ENCODE measurements at places on chromosomes 11 and 22.

GRCh38 chr11:1740786-1741530 is 9.4 kb downstream of the IFITM10 start:
- no peak for DNase-seq

- DNase-seq = peak; percentile 28
Measured at GRCh38 chr22:31206896-31207687, 5.0 kb upstream of the LIMK2 start.

DNA sequence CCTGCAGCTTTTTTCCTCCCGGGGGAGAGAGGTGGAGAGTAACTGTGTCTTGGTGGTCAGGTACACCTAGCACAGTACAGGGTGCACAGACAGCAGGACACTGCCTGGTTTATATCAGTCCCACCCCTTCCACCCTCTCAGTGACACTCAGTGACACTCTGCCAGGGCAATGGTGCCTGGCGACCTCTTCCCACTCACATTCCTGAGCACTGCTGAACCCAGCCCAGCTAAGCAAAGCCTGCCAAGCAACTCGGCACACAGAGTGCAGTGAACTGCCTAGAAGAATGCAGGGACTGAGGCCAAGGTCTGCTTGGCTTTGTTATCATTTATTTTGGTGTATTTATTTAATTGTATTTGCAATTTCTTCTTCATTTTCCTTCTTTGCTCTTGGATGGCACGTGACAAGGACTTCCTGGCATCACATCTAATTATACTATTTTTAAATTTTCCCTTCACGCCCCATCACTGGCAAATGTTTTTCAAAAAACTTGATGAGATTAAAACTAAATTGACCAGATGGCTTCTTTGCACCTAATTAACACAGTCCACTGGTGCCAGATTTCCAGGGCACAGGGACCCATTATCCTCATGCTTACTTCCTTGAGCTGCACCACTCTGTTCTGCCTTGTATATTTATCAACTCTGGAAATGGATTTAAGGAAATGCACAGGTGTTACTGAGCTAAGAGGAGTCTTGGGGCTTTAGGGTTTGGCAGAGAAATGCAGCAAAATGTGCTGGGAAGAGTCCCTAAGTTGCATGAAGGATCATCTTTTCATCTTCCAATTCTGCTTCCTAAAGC is 205.6 kb downstream of the ADAMTS15 start:
- peak; percentile 57 for DNase-seq

GRCh38 chr11:13229136-13229535 is 48.5 kb upstream of the BMAL1 start:
- no peak for DNase-seq

- DNase-seq = no peak
Measured at GRCh38 chr22:33707581-33707980, 212.7 kb downstream of the LARGE1 start.

- DNase-seq = no peak
Measured at GRCh38 chr11:70796648-70797227, 398.4 kb downstream of the CTTN start.

- no peak for DNase-seq
Measured at GRCh38 chr22:49310354-49310753, 517.3 kb downstream of the BRD1 start.

- no peak for DNase-seq
Measured at GRCh38 chr11:14636119-14636518, 7.5 kb upstream of the PDE3B start.

- DNase-seq = no peak
Measured at GRCh38 chr11:60912223-60912850, 1.6 kb upstream of the TMEM109 start.

- DNase-seq = no peak
Measured at GRCh38 chr22:44025171-44026065, 1.3 kb downstream of the PARVB start.

DNA sequence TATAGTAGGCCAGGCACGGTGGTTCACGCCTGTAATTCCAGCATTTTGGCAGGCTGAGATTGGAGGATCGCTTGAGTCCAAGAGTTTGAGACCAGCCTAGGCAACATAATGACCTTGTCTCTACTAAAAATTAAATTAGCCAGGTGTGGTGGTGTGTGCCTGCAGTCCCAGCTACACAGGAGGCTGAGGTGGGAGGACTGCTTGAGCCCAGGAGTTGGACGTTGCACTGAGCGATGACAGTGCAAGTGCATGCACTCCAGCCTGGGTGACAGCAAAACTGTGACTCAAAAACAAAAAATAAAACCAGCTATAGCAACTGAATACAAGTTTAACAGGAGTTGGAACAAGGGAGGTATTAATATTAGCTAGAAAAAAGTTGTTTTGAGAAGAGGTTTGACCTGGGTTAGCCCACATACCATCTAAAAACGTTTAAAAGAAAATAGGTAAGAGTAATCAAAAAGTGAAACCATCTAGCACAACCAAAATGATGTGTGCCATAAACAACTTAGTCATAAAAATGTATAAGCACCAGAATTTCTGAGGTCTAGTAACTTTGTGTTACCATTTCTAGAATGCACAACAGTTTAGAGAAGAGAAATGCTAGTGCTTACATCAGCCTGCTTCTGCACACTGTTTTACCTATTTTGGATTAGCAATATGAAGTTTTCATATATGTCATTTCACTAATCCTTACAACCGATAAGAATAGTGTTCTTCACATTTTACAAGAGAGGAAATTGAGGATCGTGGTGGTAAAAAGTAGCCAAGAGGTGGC is 26.5 kb downstream of the NARS2 start:
- DNase-seq = no peak

DNA sequence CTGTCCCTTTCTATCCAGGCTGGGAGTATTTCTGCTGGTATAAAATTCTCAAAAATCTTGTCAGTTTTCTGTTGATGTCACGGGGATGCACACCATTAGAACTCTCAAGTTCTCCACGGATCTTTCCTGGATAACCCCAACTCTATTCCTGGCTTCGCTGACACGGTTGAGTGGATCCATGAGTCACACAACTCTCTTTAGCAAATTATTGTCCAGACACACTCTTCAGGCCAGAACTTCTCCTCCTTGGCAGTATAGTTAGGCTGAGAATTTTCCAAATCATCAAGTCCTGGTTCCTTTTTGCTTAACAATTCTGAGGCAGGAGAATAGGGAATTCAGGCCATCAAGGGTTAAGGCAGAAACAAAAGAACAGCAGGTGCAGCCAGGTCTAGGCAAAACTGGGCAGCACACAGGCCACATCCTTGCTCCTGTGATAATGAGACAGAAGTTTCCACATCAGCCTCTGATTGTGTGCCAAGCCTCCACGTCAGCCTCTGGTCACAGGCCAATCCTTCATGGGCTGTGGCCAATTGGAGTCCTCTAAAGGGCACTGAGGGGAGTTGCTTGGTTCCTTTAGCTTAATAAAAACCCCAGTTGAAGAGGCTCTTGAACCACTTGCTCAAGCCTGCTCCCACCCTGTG is 5.7 kb upstream of the ACAT1 start:
- peak; percentile 96 for DNase-seq

GRCh38 chr11:91366816-91367215 is 857.8 kb upstream of the FAT3 start:
- no peak for DNase-seq

GRCh38 chr11:57484141-57484710 is 23.9 kb downstream of the RTN4RL2 start:
- DNase-seq = no peak

DNA sequence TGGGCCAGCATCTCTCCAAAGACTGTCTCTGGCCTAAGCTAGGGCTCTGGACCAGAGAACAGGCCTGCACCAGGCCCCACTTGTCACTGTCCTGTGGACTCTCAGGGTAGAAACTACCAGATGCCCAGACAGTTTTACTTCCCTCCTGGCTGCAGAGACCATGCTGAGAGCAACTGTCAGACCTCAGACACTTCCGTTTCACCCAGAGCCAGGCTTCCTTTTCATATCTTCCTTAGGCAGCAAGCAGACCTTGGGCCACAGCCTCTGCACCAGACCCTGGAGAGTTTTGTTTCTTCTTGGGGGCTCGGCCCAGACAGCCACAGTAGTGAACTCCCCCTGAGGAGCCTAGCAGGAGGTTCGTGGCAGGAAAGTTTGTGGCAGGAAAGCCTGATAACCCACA is 12.1 kb upstream of the FCHSD2 start:
- no peak for DNase-seq

- no peak for DNase-seq
Measured at GRCh38 chr11:107359701-107360100, 97.9 kb downstream of the CWF19L2 start.

DNA sequence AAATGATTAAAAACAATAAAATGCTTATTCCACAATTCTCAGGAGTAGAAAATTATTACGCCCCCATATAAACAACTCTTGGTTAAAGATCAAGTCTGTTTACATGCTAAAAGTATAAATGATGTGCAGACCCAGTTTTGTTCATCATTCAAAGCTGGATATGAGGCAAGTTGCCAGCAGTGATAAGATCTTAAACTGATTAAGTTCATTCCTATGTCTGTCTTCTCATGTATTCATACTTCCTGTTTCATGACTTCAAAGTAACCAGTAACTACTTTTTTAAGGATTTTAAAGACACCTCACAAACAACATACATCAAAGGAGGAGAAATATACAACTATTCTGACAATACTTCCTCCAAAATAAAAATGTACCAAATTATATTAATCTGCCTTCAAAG is 55.0 kb upstream of the ARHGAP32 start:
- DNase-seq = no peak

GRCh38 chr11:9130297-9130696 is 38.9 kb upstream of the SCUBE2 start:
- DNase-seq = no peak

- no peak for DNase-seq
Measured at GRCh38 chr22:28819253-28820096, 19.1 kb upstream of the XBP1 start.

- peak; percentile 28 for DNase-seq
Measured at GRCh38 chr11:66133216-66133775, 63.2 kb downstream of the PACS1 start.

- DNase-seq = no peak
Measured at GRCh38 chr11:95296165-95296564, 65.2 kb upstream of the SESN3 start.

DNA sequence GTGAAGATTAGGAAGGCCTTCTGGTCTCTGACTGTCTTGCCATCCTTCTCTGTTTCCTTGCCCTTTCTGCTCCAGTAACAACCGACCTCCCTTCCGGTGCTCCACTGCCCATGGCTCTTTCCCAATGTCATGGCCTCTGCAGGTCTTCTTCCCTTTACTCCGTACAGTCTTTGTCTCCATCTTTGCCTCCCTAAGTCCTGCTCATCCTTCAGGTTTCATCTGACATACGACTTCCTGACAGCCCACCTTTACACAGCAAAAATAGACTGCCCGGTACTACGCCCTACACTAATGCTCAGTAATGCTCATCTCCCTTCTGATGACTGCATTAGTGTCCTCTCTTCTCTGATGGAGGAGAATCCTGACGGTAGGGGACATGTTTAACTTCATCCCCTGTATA is 63.9 kb downstream of the FBXO7 start:
- DNase-seq = no peak

DNA sequence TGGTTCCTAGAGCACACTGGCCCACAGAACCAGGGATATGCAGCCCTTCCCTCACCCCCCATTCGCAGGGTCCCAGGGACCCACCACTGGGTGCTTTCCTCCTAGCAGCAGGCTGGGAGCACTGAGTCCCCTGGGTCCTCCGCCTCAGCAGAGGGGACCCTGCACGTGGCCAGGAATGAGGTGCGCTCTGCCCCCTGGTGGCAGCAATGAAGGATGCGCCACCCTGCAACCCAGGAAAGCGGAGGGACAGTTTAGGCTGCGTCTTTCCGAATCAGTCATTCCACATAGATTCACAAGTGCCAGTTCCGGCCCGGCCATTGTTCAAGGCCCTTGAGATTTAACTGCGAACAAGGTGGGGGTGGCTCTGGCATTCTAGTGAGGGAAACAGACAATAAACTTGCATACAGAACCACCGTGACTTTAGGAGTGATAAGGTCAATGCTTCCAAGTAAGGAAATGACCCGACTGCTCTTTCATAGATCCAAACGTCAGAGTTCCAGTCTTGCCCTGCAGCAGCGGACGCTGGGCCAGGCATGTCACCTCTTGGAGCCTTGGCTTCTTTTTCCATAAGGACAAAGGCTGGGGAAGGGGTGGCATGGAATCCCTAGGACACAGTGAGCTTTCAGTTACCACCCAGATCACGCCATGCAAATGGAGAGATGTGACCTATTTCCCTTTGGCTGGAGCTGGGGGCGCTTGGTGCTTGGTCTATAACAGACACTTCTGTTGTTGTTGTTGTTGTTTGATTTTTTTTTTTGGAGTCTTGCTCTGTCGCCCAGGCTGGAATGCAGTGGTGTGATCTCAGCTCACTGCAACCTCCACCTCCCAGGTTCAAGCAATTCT is 7.7 kb downstream of the RIN1 start:
- peak; percentile 38 for DNase-seq
